ENCODE measurements at places on chromosomes 11 and 22.

DNA sequence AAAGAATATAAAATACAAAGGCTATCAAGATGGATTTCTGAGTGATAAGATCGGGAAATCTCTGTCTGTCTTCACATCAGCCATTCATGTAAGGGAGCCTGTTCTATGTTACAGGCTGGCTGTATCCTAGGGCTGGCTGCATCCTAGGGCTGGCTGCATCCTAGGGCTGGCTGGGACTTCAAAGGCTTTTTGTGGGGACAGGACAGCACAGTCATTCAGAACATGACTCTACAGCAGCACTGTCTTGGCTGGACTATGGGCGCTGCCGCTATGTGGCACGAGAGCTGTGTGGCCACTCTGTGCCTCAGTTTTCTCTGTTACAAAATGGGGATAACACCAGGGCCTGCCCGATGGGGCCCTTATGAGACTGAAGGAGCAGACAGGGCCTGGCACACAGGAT lies 10.2 kb downstream of the ADAMTS8 start:
- no peak for DNase-seq

DNA sequence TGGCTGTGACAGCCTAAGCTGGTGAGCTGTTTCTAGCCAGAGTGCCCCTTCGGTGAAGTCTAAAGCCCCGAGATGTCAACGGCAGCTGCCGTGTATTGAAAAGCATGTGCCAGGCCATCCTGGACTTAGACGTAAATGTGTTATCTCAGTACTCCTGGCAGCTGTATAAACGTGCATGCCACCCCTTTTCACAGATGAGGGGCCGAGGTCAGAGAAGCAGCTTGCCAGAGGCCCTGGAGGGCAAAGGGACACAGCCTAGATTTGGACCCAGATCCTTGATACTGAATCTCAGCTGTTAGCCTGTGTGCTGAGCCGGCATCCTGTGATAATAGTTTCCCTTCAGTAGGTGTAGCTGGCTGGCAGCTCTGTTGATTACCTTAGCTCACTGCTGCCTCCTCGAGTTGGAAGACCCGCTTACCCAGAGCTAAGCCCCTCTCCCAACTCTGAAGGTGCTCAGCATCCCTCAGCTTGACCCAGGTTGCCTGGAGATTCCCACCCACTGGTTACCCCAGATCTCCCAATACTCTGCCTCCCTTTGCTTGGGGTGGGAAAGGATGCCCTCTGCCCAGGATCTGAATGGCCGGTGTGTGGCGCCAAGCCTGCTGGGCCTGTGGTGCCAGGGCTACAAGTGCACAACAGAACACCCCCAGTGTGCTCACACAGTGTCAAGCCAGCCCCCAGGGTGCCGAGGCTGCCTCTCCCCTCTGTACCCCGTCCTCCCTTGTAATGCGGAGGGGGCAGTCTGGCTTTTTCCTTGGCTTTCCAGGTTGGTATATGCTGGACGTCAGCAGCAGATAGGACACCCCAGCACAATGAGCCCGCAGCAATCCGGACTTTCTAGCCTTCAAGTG lies 59.8 kb upstream of the WNT7B start:
- no peak for DNase-seq

DNA sequence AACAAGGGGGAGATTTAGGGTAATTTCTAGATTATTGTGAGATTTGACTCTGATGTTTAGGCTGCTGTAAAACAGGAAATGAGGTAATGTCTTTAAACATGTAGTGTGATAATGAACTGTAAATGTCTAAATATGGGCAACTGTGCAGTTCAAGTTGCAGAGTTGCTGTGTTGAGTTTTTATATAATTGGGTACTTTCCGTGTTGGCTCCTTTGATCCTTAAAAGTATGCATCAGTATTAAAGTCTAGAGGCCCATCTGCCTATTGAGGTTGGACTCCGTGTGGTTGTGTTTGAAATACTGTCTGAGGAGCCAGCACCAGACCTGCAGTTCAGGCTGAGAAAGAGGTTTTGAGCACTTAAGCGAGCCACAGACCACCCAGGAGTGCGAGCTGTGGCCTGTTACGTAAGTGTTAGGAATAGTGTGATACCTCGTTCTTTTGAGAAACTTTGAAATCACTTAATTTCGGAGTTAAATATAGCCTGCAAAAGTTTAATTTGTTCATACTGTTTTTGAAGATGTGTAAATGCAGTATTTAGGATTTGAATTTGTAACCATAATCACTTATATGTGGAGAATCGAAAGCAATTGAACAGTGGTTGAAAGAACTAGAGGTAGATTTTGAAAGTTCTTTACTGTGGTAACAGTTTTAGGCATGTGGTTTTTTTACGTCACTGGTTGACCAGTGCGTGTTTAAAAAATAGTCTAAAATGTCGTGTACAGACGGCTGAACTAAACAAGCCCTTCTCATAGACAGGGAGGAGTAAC lies 9.0 kb downstream of the FAM118A start:
- DNase-seq: no peak

DNA sequence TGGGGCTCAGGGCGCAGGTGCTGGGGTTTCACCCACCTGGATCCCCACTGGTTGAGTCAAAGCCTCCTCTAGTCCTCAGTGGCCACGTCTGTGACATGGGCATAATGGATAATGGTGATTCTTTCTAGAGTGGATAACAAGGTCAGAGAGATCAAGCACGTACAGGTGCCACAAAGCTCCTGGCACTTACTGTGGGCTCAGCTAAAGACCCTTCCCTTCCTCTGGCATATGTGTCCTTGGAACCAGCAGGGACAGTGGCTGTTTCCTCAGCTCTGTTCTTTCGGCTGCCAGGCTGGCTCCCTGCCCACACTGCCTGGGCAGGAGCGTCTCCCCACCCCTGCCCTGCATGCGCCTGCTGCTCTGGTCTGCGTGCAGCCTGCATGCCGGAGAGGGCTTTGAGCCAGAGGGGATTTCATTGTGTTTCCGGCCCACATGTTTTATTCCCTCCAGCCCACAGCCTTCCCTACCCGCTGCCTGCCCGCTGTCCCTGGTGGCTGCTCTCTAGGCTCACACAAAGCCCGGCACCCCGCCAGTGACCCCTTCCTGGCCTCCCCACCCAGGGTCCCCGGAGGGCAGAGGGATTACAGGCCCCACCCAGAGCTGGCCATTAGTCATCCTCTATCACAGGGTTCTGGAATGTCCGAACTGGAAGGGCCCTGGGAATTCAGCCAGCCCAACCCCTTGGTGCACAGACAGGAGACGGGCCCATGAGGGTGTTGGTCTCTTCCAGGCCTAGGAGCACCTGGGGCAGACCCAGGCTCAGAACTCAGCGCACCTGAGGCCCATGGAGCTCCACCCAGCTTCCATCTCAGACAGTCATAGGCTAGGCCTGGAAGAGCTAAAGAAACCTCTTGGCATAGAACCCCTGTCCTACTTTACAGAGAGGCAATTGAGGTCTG lies 55.3 kb upstream of the GCAT start:
- DNase-seq: no peak

GRCh38 chr11:79390477-79390876 lies 50.4 kb downstream of the TENM4 start:
- no peak for DNase-seq

- no peak for DNase-seq
Observed at GRCh38 chr22:41508770-41509170, 35.5 kb downstream of the POLR3H start.

- DNase-seq: no peak
Observed at GRCh38 chr11:112087212-112087611, 539 bp downstream of the SDHD start.

DNA sequence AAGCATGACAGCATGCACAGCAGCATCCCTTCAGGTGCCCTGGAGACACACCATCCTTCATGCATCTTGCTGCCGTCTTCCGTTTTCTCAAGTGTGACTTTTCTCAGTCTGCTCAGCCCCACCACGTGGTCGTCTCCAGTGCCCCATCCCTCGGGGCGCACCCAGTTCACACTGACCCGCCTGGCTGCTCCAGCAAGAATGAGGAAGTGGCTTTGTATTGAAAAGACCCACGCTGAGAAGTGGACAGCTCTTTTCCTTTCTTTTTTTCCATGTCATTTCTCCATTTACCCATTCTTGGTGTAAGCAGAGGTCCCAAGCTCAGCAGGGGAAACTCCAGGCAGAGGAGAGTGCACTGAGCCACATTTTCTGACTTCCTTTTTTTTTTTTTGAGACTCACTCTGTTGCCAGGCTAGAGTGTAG lies 14.5 kb downstream of the SERPINH1 start:
- DNase-seq: no peak

Data from NCI-H187 (cell line).